Stimulated activated naive B cell treated with anti-CD40 and anti-IgM and Interleukin-4, amounts not matched to agents 10 μg/mL and 1 μg/mL and 100 μg/mL, for 72 hours (primary cell): ENCODE measurements at places on chromosomes 4 and X.

DNA sequence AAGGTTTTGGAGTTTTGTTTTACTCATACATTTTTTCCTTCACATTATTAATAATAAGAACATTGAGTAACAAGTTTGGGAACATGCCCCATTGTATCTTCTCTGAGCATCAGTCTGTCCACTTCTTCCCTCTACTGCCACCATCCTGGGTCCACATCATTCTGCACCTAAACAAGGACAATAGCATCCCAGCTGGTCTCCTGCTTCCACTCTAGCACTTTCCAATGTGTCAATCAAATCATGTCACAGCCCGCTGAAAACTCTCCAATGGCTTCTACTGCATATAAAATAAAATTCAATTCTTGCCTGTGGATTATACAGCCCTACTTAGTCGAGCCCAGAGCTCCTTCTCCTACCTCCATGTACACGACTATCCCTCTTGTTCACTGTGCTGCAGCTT lies 66.8 kb upstream of the RBPJ start:
- no peaks in the 10 kb centered on the region for H3K4me1 ChIP-seq
- no peaks in the 10 kb centered on the region for H3K36me3 ChIP-seq
- peaks cover 9% of the 10 kb centered on the region for H3K27me3 ChIP-seq
- DNase-seq, result no peak
- H3K27ac ChIP-seq, result no peak overlapping the region

- H3K4me3 ChIP-seq, result no peak overlapping the region
- peaks cover 49% of the 10 kb centered on the region for H3K36me3 ChIP-seq
- no peaks in the 10 kb centered on the region for H3K27me3 ChIP-seq
- DNase-seq, result no peak
- H3K4me1 ChIP-seq, result peaks cover 24% of the 10 kb centered on the region
- H3K27ac ChIP-seq, result no peak overlapping the region
These were observed 16.8 kb downstream of the RASGEF1B start for GRCh38 chr4:81454948-81455347.

GRCh38 chr4:153634738-153635353 lies 49.2 kb upstream of the TLR2 start:
- DNase-seq, result no peak
- H3K36me3 ChIP-seq, result peaks cover 60% of the 10 kb centered on the region
- peaks cover 6% of the 10 kb centered on the region for H3K4me1 ChIP-seq

- no peak overlapping the region for H3K27ac ChIP-seq
- DNase-seq, result no peak
These were observed 207.5 kb downstream of the PDGFC start for GRCh38 chr4:156764145-156764544.

- H3K27ac ChIP-seq, result peak overlapping the region; percentile 5
- peaks cover 6% of the 10 kb centered on the region for H3K27me3 ChIP-seq
- no peak overlapping the region for H3K4me3 ChIP-seq
- H3K4me1 ChIP-seq, result no peaks in the 10 kb centered on the region
- no peaks in the 10 kb centered on the region for H3K36me3 ChIP-seq
These were observed 88.7 kb upstream of the HPF1 start for GRCh38 chr4:169846396-169846795.

- no peak overlapping the region for H3K4me3 ChIP-seq
- H3K27ac ChIP-seq, result no peak overlapping the region
- H3K4me1 ChIP-seq, result peaks cover 23% of the 10 kb centered on the region
- peak; percentile 55 for DNase-seq
- H3K27me3 ChIP-seq, result no peaks in the 10 kb centered on the region
These were observed 132.2 kb downstream of the STIM2 start for GRCh38 chr4:26992657-26993361.

DNA sequence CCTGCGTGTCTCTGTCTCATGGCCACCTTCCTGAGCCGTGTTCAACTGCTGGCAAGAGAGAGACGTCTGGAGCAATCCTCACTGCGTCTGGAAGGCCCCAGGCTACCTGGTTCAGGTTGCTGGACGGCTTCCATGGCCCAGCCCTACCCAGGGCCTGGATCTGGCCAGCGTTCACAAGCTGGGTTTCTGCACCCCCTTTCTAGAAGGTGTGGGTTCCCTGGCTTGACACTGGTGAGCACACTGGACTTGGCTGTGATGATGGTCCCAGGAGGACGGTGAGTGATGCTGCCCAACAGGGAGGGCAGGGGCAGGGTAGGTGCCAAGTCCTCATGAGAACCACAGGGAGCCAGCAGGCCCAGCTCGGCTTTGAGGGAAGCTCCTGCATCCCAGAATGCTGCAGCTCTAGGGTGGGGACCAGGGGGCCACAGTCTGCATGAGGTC lies 63.4 kb downstream of the HTRA3 start:
- no peaks in the 10 kb centered on the region for H3K4me1 ChIP-seq
- DNase-seq, result no peak
- peaks cover 4% of the 10 kb centered on the region for H3K27me3 ChIP-seq
- H3K27ac ChIP-seq, result no peak overlapping the region

GRCh38 chr4:55318175-55319129 lies 27.6 kb upstream of the SRD5A3 start:
- H3K27me3 ChIP-seq, result no peaks in the 10 kb centered on the region
- no peak overlapping the region for H3K4me3 ChIP-seq
- no peak for DNase-seq
- no peaks in the 10 kb centered on the region for H3K36me3 ChIP-seq
- H3K4me1 ChIP-seq, result peaks cover 10% of the 10 kb centered on the region

DNA sequence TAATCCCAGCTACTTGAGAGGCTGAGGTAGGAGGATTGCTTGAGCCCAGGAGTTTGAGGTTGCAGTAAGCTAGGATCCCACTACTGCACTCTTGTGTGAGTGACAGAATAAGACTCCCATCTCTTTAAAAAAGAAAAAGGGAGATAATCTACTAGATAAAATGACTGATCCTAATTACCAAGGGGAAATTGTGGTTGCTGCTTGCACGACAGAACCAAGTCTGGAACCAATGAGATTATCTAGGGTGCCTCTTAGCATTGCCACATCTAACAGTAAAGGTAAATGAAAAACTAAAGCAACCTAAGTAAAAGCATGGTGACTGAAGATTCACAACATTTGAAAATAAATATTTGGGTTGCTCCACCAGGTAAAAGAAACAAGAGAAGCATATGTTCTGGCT lies 185.1 kb downstream of the PDHA2 start:
- no peaks in the 10 kb centered on the region for H3K36me3 ChIP-seq
- H3K27me3 ChIP-seq, result no peaks in the 10 kb centered on the region
- H3K4me3 ChIP-seq, result no peak overlapping the region
- no peaks in the 10 kb centered on the region for H3K4me1 ChIP-seq

DNA sequence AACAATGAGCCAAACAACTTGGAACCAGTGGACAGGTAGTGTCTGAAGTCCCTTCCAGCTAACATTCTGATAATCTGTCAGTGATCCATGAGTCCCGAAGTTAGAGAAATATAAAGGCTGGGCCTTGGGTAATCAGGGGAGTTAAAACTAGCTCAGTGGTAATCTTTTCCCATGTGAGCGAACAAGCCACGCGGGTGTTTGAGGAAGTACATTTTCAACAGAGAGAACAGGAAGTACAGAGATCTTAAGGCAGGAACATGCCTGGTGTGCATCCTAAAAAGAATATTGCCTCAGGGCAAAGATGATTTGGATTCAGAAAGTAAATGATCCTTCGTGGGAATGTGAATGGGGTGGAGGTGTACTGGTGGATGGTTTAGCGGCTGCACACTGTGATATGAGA lies 42.9 kb downstream of the FNIP2 start:
- DNase-seq, result no peak
- H3K4me3 ChIP-seq, result peak overlapping the region; percentile 50
- peak overlapping the region; percentile 53 for H3K27ac ChIP-seq
- H3K27me3 ChIP-seq, result peaks cover 60% of the 10 kb centered on the region
- H3K36me3 ChIP-seq, result no peaks in the 10 kb centered on the region

- H3K36me3 ChIP-seq, result peaks cover 35% of the 10 kb centered on the region
- DNase-seq, result no peak
- peaks cover 20% of the 10 kb centered on the region for H3K4me1 ChIP-seq
- peak overlapping the region; percentile 56 for H3K27ac ChIP-seq
- no peaks in the 10 kb centered on the region for H3K27me3 ChIP-seq
- no peak overlapping the region for H3K4me3 ChIP-seq
These were observed 46.9 kb upstream of the MSANTD1 start for GRCh38 chr4:3201718-3202702.

GRCh38 chr4:83022724-83023450 lies 12.1 kb upstream of the COPS4 start:
- no peaks in the 10 kb centered on the region for H3K27me3 ChIP-seq
- H3K4me1 ChIP-seq, result peaks cover 6% of the 10 kb centered on the region
- DNase-seq, result no peak
- peaks cover 3% of the 10 kb centered on the region for H3K36me3 ChIP-seq

DNA sequence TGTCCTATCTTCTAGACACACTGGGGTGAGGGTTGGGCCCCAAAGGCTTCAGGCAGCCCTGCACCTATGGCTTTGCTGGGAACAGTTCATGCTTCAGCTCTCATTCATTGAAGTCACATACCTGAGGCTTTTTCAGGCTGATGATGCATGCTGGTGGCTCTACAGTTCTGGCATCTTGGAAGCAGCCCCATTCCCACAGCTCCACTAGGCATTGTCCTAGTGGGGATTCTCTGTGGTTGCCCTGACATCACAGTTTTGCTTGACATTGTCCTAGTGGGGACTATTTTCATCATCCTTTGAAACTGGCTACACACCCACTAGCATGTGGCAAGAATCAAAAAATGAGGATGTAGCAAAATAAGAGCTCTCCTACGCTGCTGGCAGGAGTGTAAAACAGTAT lies 37.7 kb upstream of the C4orf17 start:
- H3K36me3 ChIP-seq, result no peaks in the 10 kb centered on the region
- H3K27ac ChIP-seq, result no peak overlapping the region
- peaks cover 4% of the 10 kb centered on the region for H3K27me3 ChIP-seq
- H3K4me3 ChIP-seq, result no peak overlapping the region
- no peak for DNase-seq
- no peaks in the 10 kb centered on the region for H3K4me1 ChIP-seq
